Cerebellum (tissue), 4 donors: ENCODE measurements at places on chromosomes 3 and 15. TPM values are rescaled to one million over a fixed set of nuclear protein-coding genes. Genes with fewer than 3 reads are reported as not detected.

DNA sequence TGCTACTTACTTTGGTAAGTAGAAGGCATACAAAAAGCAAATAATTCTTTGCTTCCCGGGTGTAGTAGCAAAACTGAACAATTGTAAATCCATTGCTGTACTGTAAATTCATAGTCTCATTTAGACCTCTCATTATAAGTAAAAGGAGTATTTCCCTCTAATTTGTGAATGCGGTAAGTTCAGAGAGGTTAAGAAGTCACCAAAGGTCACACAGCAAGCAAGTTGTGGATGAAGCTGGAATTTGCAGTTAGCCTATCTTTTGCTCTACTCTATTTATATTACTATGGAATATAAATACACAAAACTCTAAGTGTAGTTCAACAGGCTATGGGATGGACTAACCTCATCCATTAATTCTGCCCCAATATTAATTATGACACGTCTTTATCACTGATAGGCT lies 508.3 kb downstream of the MCTP2 start:
- DNase-seq = no peak

GRCh38 chr15:31571676-31572075 lies 245.0 kb downstream of the KLF13 start:
- DNase-seq = no peak

- DNase-seq = no peak
These were observed 57.5 kb downstream of the HOMER2 start for GRCh38 chr15:82894971-82895520.

DNA sequence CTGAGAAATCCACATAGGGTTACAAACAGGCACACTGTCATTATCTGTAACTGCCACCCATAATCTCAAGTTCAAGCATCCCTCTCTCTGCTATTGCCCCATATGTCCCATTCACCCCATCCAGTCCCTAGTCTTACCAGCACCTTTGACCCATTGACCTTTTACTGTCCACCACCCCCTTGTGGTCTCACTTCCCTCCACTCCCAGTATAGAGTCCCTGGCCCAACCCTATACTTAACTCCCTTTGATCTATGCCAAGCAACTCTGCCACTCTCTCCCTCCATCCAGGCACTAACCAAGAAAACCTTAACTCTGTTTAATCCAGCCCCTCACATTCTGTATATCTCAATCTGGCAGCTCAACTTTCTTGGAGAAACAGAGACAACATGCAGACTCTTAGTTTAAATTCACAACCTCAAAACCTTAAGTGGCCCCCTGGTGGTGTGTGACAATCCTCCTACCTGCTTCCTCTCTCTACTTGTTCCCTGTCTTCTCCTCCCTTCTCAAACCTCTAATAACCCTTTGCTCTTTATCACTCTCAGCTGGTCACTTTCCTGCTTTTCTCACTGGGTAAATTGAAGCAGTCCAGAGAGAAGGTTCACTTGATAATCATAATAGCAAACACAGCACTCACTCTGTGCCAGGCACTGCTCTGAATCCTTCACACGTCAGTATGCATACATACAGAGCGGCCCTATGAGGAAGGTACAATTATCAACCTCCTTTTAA lies 162.7 kb downstream of the STT3B start:
- DNase-seq = no peak

- DNase-seq = no peak
These were observed 144.2 kb downstream of the ANO10 start for GRCh38 chr3:43477600-43477999.

DNA sequence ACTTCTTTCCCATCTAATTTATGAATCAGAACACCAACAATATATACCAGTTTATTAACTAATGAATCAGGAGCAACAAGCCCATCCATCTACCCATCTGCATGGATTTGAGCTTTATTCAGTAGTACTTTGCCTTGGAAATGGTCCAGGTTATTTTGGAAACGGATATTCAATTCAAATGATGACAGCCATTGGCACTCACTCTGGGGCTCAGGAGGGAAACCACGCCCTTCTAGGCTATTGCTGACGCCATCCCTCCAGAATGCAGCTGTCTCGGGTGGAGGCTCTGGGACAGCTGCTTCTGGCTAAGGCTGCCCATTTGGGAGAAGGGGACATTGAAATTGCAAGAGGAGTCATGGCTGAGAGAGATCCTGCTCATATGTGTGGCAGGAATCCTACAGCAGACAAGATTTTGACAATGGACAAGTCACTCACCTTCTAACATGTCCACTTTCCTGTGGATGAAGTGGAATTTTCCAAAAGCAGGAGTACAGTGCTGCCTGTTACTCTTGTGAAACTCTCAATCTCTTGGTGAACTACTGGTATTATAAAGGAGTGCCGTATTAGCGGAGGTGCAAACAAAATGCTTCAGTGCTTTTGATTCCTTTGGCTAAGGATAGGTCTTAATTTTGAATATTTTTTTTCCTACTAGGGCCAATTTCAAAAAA lies 29.3 kb upstream of the TRAK1 start:
- peak; percentile 47 for DNase-seq

The NPAP1 gene
- 1.9 TPM for total RNA-seq
